Liver (tissue), 10 donors: ENCODE measurements at places on chromosomes 2 and 18.

- H3K4me3 ChIP-seq, result no peak overlapping the region
- no peaks in the 10 kb centered on the region for H3K4me1 ChIP-seq
- H3K27ac ChIP-seq, result no peak overlapping the region
Observed at GRCh38 chr2:1726558-1726957, 17.8 kb downstream of the PXDN start.

DNA sequence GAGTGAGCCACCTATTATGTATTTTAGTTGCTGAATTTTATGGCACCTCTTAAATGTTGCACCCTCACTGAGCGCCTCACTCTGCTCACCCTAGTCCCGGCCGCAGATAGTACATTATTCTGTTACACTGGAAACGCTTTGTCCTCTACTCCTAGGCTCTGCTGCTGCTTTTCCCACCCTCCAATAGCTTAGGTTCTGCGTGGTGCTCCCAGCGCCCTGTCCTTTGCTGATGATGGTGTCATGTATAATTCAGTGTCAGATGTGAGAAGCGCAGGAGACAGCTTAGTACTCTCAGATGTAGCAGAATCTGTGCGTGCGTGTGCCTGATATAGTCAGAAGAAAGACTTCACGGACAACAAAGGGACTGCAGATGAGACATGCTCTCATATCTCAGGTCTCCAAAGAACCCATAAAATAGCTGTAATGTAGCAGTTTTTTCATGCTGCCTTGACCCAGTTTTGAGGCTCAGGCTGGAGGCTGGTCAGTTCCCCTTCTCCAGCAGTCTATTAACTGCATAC lies 1.4 kb upstream of the REEP1 start:
- H3K36me3 ChIP-seq, result no peaks in the 10 kb centered on the region
- no peak for DNase-seq
- peaks cover 3% of the 10 kb centered on the region for H3K27me3 ChIP-seq
- peaks cover 13% of the 10 kb centered on the region for H3K4me1 ChIP-seq

GRCh38 chr2:130749641-130750040 lies 5.7 kb upstream of the AMER3 start:
- H3K27me3 ChIP-seq, result no peaks in the 10 kb centered on the region
- H3K27ac ChIP-seq, result no peak overlapping the region
- no peak overlapping the region for H3K4me3 ChIP-seq
- no peaks in the 10 kb centered on the region for H3K4me1 ChIP-seq

GRCh38 chr2:28488858-28489575 lies 6.8 kb upstream of the PLB1 start:
- no peaks in the 10 kb centered on the region for H3K27me3 ChIP-seq
- H3K4me1 ChIP-seq, result no peaks in the 10 kb centered on the region
- DNase-seq, result no peak

DNA sequence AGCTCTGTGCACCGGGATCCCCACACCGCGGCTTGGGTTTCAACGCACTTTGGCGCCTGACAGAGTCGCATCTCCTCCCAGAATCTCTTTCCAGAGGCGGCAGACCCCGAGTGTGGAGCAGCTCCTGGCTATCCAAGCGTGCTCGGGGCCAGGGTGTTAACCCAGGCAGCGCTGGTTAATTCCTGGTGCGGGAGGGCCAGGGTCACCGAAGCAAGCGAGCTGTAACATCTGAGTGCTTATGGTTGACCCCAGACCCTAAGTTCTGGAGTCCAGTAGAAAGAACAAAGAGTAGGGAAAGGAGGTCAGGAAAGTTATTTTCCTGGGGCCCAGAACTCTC lies 566 bp upstream of the OSR1 start:
- H3K4me3 ChIP-seq, result peak overlapping the region; percentile 50
- no peak overlapping the region for H3K27ac ChIP-seq
- no peak for DNase-seq
- no peaks in the 10 kb centered on the region for H3K36me3 ChIP-seq
- peaks cover 6% of the 10 kb centered on the region for H3K27me3 ChIP-seq

GRCh38 chr2:176769021-176769420 lies 443.6 kb upstream of the HNRNPA3 start:
- no peaks in the 10 kb centered on the region for H3K27me3 ChIP-seq
- no peak overlapping the region for H3K4me3 ChIP-seq
- H3K27ac ChIP-seq, result no peak overlapping the region

DNA sequence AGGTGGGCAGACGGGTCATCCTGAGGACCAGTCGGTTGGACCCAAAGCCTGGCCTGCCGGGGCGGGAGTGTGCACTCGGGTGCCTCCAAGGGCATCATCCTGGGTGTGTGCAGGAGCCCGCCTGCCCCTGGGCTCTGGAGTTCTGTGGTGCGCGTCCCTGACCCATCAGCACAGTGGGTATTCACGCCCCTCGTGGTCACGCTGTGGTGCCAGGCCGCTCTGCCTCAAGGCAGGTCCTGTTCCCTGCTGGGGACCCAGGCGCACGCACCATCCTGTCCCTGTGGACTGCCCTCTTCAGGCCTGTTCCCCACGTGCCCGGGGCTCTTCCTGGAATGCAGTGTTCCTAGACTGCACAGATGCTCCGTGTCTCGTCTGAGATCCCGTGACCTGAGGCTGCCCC lies 14.3 kb upstream of the D2HGDH start:
- no peak for DNase-seq
- no peaks in the 10 kb centered on the region for H3K27me3 ChIP-seq
- H3K4me1 ChIP-seq, result no peaks in the 10 kb centered on the region
- H3K4me3 ChIP-seq, result no peak overlapping the region
- no peak overlapping the region for H3K27ac ChIP-seq
- peaks cover 29% of the 10 kb centered on the region for H3K36me3 ChIP-seq

- DNase-seq, result no peak
- H3K4me1 ChIP-seq, result no peaks in the 10 kb centered on the region
- H3K36me3 ChIP-seq, result no peaks in the 10 kb centered on the region
- H3K4me3 ChIP-seq, result no peak overlapping the region
- H3K27me3 ChIP-seq, result no peaks in the 10 kb centered on the region
Observed at GRCh38 chr2:84197901-84198300, 261.2 kb downstream of the SUCLG1 start.

DNA sequence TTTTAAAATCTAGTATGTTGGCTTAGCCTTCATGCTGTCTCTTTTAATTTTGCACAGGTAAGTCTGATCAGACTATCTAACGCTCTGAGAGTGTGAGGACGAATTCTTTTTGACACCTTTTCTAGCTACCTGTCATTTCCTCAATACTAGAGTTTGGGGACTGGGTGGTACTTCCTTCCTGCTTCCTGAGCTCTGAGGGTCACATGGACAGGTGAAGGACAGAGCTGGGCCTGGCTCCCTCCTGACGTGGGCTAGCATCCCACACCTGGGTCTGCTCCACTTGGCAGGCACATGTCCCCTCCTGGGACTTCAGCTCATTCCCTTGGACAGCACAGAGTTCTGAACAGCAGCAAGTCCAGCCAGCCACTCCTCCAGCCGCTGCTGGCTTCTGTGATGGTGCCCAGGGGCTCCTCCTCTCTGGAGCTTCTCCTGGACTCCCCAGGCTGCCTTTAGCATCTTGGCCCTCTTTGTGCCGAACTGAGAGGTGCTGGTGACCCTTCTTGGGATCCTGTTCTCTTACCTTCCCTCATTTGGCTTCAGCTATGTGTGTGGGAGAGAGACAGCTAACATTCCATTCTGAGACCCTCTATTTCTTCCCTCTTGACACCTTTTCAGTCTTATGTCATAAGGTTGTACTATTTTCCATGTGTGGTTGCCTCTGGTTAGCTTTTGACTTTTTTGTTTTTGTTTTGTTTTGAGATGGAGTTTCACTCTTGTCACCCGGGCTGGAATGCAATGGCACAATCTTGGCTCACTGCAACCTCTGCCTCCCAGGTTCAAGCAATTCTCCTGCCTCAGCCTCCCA lies 106.9 kb downstream of the B3GNT2 start:
- no peak overlapping the region for H3K4me3 ChIP-seq
- H3K27ac ChIP-seq, result no peak overlapping the region
- peaks cover 2% of the 10 kb centered on the region for H3K4me1 ChIP-seq
- H3K36me3 ChIP-seq, result no peaks in the 10 kb centered on the region
- H3K27me3 ChIP-seq, result no peaks in the 10 kb centered on the region

DNA sequence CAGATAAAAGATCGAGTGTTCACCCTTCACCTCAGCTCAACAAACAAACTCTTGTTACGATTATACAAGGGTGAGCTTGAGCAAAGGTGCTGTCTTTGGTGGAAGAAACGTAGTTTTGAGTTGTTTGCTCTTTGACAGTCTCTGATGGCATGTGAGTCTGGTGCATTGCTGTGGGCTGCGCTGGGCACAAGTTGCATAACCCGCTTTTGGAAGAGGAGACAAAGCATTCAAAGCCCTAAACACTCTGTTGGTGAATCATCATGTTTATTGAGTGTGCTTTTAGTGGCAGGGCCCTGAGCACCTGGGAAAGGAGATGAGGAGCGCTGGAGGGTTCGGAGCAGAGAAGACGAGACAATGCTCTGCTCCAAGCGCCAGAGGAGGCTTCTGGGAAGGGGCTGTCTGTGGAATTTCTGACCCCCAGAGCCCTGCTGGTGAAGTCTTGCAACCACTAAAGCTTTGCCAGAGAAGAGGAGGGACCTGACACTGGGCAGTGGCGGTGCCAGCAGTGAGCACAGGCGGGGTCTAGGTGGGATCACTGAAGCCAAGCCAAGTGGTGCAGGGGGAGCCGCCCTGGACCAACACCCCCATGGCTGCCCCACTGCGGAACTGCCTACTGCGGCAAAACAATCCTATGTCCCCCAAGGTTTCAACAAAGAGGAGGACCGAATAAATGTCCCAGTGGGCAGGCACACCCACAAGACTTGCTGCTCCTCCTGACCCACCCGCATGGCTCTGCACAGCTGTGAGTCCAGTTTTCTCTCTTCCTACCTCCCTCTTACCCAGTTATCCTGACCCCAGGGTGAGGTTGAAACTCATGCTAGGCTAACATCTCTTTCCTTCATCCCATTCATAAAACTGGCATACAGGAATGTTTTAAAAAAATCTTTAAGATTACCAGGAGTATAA lies 64.0 kb downstream of the TNFRSF11A start:
- no peaks in the 10 kb centered on the region for H3K27me3 ChIP-seq
- H3K4me1 ChIP-seq, result no peaks in the 10 kb centered on the region
- no peak for DNase-seq

DNA sequence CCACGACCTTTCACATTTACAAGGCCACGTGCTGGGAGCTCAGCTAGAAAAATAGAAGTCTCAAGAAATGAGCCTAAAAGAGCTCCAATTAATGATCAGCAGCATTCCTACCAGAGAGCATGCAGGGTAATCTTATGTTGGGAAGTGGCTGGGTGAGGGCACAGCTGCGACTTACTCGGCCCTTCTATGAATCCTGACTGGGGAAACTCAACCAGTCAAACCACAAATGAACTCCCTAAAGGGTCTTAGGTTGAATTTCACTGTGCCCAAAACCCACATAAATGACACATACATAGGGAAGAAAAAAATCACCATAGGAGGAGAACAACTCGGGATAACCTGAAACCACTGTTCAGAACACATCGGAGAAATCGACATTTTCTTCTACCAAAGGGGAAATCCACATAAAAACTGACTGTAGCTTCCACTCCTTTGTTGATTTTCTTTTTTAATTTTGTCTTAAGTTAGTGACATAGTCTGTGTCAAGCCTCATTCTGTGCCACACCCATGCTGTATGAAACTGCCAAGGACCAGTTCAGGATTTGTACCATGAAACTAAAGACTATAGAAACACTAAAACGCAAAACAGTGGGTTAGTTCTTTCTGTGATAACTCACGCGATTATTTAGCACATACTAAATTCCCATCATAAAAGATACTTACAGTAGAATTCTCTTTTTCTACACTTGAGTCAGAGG lies 54.7 kb downstream of the UXS1 start:
- no peaks in the 10 kb centered on the region for H3K36me3 ChIP-seq
- no peaks in the 10 kb centered on the region for H3K27me3 ChIP-seq
- no peak overlapping the region for H3K4me3 ChIP-seq

GRCh38 chr2:134603966-134604365 lies 114.8 kb downstream of the TMEM163 start:
- no peak for DNase-seq
- H3K4me3 ChIP-seq, result no peak overlapping the region
- no peak overlapping the region for H3K27ac ChIP-seq
- H3K27me3 ChIP-seq, result no peaks in the 10 kb centered on the region
- no peaks in the 10 kb centered on the region for H3K4me1 ChIP-seq
- no peaks in the 10 kb centered on the region for H3K36me3 ChIP-seq

GRCh38 chr2:122366427-122366826 lies 611.0 kb downstream of the TSN start:
- H3K4me3 ChIP-seq, result no peak overlapping the region
- H3K36me3 ChIP-seq, result no peaks in the 10 kb centered on the region
- H3K27me3 ChIP-seq, result no peaks in the 10 kb centered on the region
- no peaks in the 10 kb centered on the region for H3K4me1 ChIP-seq

DNA sequence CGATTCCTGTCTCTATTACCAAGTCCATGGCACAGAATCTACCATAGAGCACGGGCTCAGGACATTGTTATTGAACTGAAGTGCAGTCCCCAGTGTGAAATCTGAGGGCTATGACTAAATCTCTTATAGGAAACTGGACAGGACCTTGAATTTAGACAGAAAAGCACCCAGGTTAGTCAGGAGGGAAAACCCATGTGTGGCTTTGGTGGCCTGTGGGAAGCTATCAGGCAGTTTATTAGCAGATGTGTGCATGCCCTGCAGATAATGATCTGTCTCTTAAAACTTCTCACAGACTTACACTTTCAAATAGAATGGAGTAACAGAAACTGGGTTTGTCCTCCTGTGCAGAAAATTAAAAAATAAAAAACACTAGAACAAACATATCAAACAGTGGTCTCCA lies 610.0 kb upstream of the RAB6C start:
- H3K27ac ChIP-seq, result no peak overlapping the region
- DNase-seq, result no peak
- H3K36me3 ChIP-seq, result no peaks in the 10 kb centered on the region
- H3K27me3 ChIP-seq, result peaks cover 4% of the 10 kb centered on the region
- H3K4me3 ChIP-seq, result no peak overlapping the region
- no peaks in the 10 kb centered on the region for H3K4me1 ChIP-seq

GRCh38 chr2:222842491-222843174 lies 18.2 kb upstream of the ACSL3 start:
- DNase-seq, result no peak
- peaks cover 5% of the 10 kb centered on the region for H3K4me1 ChIP-seq
- H3K36me3 ChIP-seq, result no peaks in the 10 kb centered on the region
- H3K27ac ChIP-seq, result peak overlapping the region; percentile 68
- H3K4me3 ChIP-seq, result no peak overlapping the region

GRCh38 chr2:157032017-157032416 lies 225.5 kb upstream of the GALNT5 start:
- H3K4me1 ChIP-seq, result no peaks in the 10 kb centered on the region
- H3K27ac ChIP-seq, result no peak overlapping the region
- H3K27me3 ChIP-seq, result no peaks in the 10 kb centered on the region
- H3K4me3 ChIP-seq, result no peak overlapping the region

DNA sequence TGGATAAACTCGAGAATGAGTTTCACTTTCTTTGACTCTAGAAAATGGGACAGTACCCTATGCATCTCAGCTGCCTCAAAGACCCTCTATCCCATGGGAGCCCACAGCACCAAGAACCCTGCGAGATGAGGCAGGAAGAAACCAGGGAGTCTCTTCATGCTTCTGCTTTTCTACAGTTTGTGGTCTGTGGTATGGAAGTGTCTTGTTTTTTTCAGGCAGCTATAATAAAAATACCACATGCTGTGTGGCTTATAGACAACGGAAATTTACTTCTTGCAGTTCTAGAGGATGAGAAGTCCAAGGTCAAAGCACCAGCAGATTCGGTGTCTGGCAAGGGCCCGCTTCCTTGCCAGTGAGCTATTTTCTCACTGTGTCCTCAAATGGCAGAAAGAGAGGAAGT lies 257.9 kb downstream of the SUCLG1 start:
- H3K4me1 ChIP-seq, result no peaks in the 10 kb centered on the region
- H3K27me3 ChIP-seq, result no peaks in the 10 kb centered on the region
- H3K36me3 ChIP-seq, result no peaks in the 10 kb centered on the region
- no peak for DNase-seq
- no peak overlapping the region for H3K27ac ChIP-seq
